HCT116 (cell line): ENCODE measurements at places on chromosomes 12 and 14. TPM values are rescaled to one million over a fixed set of nuclear protein-coding genes. Genes with fewer than 3 reads are reported as not detected.

TRHDE gene
- total RNA-seq: 2.9 TPM

KIF26A gene
- total RNA-seq: 10.2 TPM

WIF1 gene
- not detected for total RNA-seq

KRT74 gene
- total RNA-seq: not detected

DHH gene
- total RNA-seq: 0.22 TPM

CPNE6 gene
- total RNA-seq: not detected

IL22 gene
- total RNA-seq: not detected

MYG1 gene
- total RNA-seq: 104 TPM

CMKLR1 gene
- 0.15 TPM for total RNA-seq

OR4N2 gene
- total RNA-seq: not detected

CELA1 gene
- not detected for total RNA-seq

JPH4 gene
- total RNA-seq: 0.15 TPM

PAPLN gene
- 9.6 TPM for total RNA-seq

SLC35F4 gene
- total RNA-seq: not detected

TSHR gene
- not detected for total RNA-seq

APOLD1 gene
- total RNA-seq: 3.9 TPM

PRB2 gene
- total RNA-seq: not detected

GUCY2C gene
- not detected for total RNA-seq

ASIC1 gene
- 28.9 TPM for total RNA-seq

YAF2 gene
- 15.0 TPM for total RNA-seq

ADAMTS20 gene
- total RNA-seq: not detected

INHBE gene
- total RNA-seq: 0.89 TPM

PRH2 gene
- total RNA-seq: not detected

RHOJ gene
- total RNA-seq: not detected

RNF212B gene
- not detected for total RNA-seq
